ENCODE measurements at places on chromosomes 11 and 22. TPM values are rescaled to one million over a fixed set of nuclear protein-coding genes. Genes with fewer than 3 reads are reported as not detected.

Gene ATP5MG
- total RNA-seq: 173 TPM

Gene ANO5
- total RNA-seq: 4.2 TPM

Gene C1QTNF4
- 0.25 TPM for total RNA-seq

Gene UCP3
- 4.0 TPM for total RNA-seq

Gene PHLDA2
- 19.7 TPM for total RNA-seq

Gene OR6M1
- total RNA-seq: not detected

Gene F2
- total RNA-seq: not detected

Gene CWF19L2
- total RNA-seq: 19.1 TPM

Gene MOV10L1
- 0.38 TPM for total RNA-seq

Gene SMIM35
- total RNA-seq: not detected

Gene CTSD
- 2,183 TPM for total RNA-seq

Gene FGF4
- not detected for total RNA-seq

Gene BDNF
- 0.31 TPM for total RNA-seq

Gene FAT3
- 2.6 TPM for total RNA-seq

Gene VSIG10L2
- not detected for total RNA-seq

Gene PARVB
- 32.9 TPM for total RNA-seq

- no peak for DNase-seq
Observed at GRCh38 chr11:36436589-36436988, 73.5 kb downstream of the TRAF6 start.

DNA sequence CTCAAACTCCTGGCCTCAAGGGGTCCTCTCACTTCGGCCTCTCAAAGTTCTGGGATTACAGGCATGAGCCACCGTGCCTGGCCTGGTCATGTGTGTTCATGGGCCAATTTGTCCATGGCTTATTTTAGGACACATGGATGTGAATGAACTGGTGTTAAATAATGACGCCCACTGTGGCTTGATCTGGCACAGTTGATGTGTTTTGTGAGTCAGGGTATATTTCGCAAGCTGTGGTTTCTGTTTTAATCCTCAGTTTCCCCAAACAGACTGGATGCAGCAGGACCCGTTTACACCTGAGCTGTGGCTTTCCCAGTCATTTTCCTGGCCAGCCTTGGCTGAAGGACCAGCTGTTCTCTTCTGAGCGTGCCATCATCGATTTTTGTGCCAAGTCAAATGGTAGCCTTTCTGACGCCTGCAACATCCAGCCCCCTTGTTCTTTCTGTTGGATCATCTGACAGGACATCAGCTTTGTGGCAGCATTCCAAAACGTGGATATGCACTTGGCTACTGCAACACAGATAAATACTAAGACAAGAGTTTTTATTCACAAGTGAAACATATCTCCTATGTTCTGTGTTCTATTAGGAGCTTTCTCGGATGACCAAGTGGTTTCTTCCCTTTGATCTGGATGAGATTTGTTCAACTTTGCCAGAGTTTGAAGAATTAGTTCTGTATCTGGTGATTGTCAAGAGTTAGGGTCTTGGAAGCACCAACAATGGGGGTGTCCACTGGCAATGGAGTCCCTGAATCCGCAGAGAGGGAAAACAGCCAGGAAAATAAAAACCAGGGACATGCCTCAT lies 40.0 kb upstream of the SEPTIN5 start:
- DNase-seq: no peak

GRCh38 chr11:46270684-46271083 lies 6.8 kb upstream of the CREB3L1 start:
- no peak for DNase-seq

DNA sequence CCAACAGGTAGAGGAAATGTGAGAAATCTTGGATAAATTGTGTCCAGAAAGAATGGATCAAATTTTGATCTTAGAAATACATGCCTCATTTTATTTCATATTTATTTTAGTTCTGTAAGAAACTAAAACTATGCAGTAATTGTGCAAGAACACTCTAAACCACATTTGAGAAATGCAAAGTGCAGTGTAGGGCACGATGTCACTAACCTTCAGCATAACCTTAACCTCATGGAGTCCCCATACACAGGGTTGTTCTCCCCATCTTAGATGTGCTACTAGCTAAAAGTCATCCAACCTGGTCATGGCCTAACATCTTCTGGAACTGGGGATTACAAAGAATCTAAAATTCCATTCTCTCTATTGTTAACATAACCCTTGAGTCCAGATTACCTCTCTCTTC lies 48.4 kb upstream of the ARHGAP42 start:
- DNase-seq: no peak

GRCh38 chr11:69311767-69312385 lies 17.9 kb downstream of the MYEOV start:
- peak; percentile 88 for DNase-seq

GRCh38 chr11:103420593-103420992 lies 311.4 kb downstream of the DYNC2H1 start:
- no peak for DNase-seq

GRCh38 chr11:130726234-130727037 lies 189.8 kb downstream of the SNX19 start:
- no peak for DNase-seq

GRCh38 chr11:26623076-26623659 lies 51.1 kb upstream of the MUC15 start:
- DNase-seq: no peak

DNA sequence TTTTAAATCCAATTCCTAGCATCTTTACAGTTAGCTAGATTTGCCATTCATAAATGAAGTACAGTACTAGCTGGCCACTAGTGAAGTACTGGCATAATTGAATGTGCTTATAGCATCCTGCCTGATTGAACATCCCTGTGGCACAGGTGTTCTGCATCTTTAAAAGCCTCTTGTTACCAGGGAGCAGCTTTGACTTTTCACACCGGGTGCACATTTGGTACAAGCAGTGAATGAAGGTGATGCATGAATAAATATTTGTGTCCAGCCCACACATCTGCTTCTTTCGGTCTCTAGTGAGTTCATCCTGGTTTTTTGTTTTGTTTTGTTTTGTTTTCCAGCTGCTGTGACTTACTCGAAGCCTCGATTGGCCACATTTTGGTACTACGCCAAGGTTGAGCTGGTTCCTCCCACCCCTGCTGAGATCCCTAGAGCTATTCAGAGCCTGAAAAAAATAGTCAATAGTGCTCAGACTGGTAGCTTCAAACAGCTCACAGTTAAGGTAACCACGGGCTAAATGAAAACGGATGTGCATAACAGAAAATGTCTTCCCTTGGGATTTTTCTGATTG lies 5.3 kb downstream of the ATP5MG start:
- no peak for DNase-seq

DNA sequence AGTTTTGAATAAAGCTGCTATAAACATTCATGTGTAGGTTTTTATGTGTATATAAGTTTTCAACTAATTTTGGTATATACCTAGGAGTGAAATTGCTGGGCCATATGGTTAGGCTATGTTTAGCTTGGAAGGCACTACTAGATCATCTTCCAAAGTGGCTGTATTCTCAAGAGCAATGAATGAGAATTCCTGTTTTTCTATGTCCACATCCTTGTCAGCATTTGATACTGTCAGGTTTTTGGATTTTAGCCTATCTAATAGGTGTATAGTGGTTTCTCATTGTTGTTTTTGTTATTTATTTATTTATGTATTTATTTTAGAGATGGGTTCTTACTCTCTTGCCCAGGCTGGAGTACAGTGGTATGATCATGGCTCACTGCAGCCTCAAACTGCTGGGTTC lies 26.3 kb upstream of the CLTCL1 start:
- DNase-seq: no peak

GRCh38 chr11:31366795-31367194 lies 2.7 kb downstream of the DCDC1 start:
- DNase-seq: no peak
